Brain microvascular endothelial cell (primary cell): ENCODE measurements at places on chromosomes 5 and 9.

DNA sequence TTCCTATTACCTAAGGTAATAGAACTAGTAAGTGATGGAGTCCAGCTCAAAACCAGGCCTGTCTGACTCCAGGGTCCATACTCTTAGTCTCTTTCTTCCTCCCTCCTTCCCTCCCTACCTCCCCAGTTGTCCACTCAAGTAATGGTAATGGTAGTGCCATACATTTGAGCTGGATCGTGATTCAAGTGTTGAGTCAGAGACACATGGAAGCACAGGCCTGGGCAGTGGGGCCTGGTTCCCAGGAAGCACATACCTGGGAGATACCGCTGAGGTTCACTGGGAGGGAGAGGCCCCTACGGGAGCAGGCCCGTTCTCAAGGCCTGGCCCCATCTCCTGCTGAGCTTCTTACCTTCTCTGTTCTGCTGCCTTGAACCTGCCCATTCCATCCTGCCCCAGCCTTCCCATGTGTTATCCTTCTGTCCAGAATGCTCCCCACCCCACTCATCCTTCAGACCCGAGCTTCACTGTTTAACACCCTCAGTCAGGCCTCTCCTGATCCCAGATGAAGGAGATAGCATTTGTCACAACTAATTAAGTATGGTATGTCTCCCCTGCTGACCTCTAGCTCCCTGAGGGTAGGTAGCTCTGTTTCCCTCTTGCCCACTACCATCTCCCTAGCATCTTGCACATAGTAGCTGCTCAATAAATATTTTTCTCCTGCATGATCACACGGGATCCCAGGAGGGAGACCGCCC is 13.8 kb downstream of the URM1 start:
- DNase-seq: no peak

GRCh38 chr5:120567066-120567465 is 103.0 kb downstream of the PRR16 start:
- no peak for DNase-seq

DNA sequence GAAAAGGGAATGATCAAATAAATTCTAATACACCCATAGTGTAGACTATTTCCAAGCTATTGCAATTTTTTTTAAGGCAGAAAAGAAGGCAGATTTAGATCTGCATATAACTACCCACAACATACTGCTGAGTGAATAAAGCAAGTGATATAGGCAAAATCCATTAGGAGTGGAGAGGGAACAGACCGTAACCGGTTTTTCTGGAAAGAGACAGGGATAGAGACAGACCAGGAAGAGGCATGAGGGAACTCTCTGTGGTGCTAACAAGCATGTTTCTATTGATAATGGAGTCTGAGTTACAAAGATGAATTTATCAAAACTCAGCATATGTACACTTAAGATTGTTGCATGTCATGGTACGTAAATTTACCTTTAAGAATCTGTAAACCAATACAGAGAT is 14.5 kb downstream of the ZDHHC21 start:
- no peak for DNase-seq

DNA sequence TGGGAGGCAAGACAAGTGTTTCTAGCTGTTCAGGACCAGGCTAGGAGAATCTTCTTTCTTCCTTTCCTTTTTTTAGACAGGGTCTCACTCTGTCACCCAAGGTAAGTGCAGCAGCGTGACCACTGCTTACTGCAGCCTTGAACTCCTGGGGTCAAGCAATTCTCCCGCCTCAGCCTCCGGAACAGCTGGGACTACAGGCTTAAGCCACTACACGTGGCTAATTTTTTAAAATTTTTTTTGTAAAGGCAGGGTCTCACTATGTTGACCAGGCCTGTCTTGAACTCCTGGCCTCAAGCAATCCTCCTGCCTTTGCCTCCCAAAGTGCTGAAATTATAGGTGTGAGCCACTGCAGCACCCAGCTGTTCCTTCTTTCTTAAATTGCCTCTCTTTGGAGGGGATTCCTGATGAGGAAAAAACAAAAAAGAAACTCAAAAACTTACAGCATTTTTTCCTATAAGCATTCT is 53.1 kb downstream of the LHFPL2 start:
- no peak for DNase-seq

GRCh38 chr5:150492621-150493020 is 15.3 kb upstream of the NDST1 start:
- DNase-seq: peak; percentile 62

DNA sequence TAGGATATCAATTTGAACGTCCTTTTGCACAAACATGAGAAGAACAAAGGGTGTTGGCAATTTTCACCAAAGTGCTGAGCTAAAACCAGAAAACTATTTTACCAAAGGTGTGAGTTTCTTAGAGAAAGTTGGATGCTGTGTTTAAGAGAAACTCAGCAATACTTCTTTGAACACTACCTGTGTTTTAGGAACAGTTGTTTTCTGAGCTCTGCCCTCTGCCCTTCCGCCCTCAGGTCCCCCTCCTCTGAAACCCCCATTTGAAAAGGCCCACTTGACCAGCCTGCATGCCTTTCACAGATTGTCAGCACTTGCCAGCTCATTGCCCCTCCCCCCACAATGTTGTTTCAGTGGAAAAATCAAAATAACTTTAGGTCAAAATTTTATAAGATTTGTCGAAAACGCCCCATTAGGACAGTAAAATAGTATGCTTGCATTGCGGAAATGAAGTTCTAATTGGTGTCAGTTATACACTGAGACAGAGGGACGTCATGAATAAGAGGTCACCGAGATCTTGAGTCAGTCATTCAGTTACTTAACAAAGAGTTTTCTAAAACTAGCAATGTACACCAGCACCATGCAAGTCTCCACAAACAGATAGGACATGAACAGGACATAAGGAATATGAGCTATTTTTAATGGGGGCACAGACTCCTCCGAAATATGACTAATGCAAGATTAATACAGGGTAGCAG is 61.9 kb upstream of the IL7R start:
- DNase-seq: no peak

DNA sequence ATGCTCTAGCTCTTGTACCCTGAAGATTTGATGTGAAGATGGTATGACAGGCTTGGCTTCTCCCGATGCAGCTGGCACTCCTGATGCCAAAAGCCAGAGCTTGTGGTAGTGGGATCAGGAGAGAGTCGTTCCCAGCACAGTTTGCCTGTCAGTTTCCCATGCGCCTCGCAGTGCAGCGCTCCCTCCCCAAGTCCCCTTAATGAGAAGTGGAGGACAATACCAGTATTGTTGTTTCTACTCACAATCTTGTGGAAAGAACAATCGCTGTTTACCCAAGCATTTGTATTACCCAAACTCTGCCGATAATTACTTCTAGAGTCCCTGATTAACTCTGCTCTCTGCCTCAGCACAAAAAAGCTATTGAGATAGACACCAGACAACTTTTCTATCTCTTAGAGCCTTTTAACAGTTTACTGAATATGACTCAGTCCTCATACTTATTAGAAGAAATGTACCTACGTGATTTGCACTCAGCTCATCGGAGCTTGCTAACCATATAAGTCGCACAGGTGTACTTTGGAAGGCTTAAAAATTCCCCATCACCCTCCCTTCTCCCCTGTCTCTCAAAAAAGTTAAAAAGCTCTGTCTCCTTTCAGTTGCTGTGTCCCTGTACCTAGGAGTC is 283.2 kb upstream of the TMEM161B start:
- DNase-seq: no peak

DNA sequence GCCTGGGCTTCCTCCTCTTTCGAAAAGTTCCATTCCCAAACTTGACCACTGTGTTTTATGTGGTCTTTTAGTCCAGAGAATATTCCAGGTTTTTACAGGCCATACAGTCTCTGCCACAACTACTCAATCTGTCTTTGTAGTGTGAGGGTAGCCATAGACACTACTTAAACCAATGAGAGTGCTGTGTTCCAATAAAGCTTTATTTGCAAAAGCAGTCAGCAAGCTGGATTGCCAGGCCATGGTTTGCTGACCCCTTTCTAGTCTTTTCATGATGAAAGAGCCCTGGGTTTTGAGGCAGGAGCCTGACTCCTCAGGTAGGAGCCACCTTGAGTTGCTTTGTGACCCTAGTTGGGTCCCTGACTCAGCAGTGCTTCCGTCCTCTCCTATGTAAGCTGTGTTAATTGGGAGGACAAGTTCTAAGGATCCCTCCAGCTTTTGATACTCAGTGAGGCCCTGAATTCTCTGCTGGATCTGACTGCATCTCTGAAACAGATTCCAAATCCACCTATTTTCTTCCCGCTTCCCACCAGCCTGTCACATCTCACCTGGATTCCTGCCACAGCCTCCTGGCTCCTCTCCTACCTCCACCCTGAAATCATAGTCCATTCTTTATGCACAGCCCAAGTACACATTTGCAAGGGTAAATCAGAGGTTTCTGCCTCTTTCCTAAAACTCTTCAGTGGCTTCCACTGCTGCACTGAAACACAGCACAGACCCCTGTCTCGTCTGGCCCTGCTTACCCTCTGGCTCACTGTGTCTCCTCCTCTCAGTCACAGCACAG is 13.5 kb downstream of the GALNT10 start:
- no peak for DNase-seq

DNA sequence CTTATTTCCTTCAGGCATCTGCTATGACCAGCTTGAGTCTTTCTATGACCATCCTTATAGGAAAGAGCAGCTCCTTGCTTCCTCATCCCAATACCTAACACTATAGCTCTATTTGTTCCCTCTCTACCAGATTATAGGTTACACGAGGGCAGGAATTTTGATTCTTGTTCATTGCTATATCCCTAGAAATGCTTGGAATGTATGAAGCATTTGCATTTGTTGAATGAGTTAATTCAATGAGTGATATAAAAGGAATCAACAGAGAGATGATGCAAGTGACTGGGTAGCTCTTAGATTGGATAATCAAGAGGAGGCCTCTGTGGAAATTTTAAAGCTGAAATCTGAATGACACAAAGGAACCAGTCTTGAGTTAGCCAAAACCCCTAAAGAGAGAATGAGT is 13.9 kb downstream of the ZCCHC9 start:
- DNase-seq: peak; percentile 11

DNA sequence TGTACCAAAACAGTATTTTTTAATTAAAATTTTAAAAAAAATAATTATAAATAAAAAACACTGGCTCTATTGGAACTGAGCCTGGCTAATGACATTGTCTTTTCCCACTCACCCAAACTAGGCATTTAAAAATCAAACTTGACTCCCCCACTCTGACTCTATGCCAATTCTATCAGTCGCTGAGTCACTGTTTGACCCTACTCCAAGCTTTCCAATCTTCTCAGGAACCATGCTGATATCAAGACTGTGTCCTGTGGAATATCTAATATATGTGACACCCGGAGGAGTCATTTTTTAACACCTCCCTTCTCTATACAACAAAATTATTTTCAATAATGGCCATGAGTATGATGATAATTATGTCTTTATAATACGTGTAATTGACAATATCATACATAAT is 171.6 kb upstream of the RASEF start:
- no peak for DNase-seq

- no peak for DNase-seq
These were observed 208.8 kb downstream of the DAB2IP start for GRCh38 chr9:121860213-121860612.

GRCh38 chr5:124343451-124343867 is 403.0 kb downstream of the ZNF608 start:
- DNase-seq: peak; percentile 94

- DNase-seq: no peak
These were observed 137.8 kb downstream of the CEMIP2 start for GRCh38 chr9:71630377-71630995.

DNA sequence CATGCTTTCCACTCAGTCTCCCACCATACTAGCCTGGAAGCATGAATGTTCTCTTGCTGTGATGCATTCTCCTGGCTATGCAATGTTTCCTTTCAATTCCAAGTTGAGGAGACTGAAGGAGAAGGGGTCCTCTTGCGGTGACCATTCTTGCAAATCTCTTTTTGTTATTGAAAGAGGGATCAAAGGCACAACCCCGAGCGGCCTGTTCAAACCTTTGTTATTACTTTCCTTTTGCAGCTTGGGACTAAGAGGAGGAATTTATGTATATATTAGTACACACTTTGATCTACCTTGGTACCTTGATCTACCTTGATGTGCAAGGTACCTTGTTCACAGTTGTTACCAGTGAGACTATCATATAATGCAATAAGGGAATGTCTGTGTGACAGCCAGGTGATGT is 147.3 kb downstream of the KCTD16 start:
- no peak for DNase-seq

DNA sequence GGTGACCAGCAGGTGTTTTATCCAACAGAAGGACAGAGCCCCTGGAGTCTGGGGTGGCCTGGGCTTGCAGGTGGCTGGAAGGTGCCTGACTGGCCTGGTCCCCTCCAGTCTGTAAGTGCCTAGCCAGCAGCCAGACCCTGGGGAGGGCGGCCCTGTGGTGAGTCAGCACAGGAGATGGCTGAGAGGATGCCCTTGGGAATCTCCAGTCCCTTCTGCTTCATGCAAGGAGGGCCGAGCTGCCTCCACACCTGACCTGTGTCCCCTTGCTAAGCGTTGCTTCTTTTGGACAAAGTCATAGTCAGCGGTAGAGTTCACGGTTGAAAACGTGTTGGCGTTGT is 20.2 kb downstream of the OBP2B start:
- DNase-seq: no peak

DNA sequence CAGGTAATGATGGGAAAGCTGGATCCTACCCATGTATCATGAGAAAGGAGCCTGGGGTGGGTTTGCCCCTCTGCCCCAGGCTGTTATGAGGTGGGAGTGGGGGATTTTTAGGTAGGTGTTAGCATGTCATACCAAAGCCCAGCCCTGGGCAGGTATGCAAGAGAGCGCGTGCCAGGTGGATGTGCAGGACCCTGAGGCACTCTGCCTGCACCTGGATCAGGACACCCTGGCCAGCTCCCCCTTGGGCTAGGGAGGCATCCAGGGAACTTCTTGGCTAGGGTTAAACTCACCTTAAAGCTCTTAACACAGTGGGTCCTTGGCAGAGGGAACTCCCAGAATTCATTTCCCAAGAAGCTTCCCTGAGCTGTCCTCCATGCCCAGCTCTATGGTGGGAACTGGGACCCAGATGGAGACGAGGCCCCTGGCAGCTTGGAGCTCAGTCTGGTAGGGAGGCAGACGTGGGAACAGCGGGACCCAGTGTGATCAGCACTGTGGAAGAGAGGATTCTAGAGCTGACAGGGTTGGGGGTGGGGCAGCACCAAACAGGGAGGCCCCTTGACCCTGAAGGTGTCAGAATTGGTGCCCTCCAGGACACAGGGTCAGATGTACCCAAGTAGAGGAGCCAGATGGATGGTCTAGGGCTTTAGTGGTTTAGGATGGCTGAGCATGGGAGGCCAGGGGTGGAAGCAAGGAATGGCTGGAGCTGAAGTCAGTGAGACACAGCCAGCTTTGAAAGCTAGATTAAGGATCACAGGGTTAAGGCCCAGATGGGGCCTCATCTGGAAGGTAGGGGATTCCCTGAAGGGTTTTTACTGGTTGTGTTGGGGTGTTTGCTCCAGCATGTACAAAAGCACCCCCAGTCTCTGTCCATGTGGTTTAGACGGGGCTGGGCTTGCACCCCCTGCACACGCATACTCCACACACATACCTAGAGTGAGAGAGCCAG is 2.2 kb upstream of the PRR7 start:
- DNase-seq: no peak

GRCh38 chr5:100827481-100827889 is 75.6 kb downstream of the ST8SIA4 start:
- peak; percentile 15 for DNase-seq

GRCh38 chr5:151469992-151470391 is 22.6 kb downstream of the SLC36A1 start:
- DNase-seq: no peak

- DNase-seq: peak; percentile 92
These were observed 139.8 kb downstream of the MPDZ start for GRCh38 chr9:13139641-13140171.
